HTR-8/SVneo (cell line): ENCODE measurements at places on chromosomes 4 and X.

DNA sequence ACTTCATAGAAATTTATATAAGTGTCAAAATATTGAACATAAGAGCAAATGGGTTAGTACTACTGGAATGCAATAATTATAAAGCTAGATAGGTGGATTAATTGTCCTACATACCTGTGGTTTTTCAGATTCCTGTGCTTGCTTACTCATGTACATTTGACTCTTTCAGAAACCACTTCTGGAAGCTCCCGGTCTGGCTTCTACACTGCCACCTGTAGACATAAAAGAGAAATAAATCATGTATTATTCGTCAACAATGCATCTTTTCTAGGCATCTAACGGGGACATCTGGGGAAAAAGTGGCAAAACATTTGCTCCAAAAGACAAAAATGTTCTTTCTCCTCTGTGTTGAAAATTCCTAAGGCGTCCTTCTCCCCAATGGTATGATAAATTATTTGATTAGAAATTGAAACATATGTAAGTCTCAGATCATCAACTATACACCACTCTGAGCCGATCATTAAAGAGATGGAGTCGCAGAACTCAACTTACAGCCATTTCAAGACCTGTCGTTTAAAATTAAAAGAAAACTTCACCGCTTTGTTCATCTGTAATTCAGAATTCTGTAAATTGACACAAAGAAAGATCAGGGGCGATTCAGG lies 648.7 kb upstream of the DIPK2B start:
- DNase-seq, result no peak

- no peak for DNase-seq
Measured at GRCh38 chr4:42396752-42397634, at the start of gene SHISA3. TSS of gene SHISA3 (plus strand) at chr4:42397488. CDS start at chr4:42398057, 569 bp downstream.

DNA sequence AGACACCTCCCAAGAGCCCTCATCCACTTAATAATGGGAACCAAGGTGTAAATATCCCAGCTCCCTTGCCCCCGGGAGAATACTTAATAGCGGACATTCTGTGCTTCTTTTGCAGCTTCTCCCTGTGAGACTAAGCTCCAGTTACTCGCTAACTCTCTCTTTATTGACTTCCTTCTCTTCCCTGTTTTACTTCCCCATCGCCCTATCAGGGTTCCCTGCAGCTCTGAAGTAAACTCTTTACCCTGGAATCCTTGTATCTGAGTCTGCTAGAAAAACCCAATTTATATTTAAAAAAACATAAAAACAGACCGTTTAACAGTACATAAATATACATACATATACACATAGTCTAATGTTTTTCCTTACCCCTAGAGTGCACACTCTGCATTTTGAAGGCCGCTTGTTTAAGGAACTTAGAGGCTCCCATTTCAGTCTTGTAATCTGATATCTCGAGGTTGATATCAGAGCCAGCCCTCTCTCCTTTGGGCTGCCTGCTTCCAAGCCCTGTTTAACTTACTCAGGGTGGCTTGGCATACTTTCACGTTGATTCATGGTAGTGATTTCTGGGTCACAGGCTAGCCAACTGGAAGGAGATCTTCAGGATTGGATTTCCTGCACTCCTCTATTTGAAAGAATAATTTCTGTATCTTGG lies 177.4 kb upstream of the SCML1 start:
- peak; percentile 59 for DNase-seq

DNA sequence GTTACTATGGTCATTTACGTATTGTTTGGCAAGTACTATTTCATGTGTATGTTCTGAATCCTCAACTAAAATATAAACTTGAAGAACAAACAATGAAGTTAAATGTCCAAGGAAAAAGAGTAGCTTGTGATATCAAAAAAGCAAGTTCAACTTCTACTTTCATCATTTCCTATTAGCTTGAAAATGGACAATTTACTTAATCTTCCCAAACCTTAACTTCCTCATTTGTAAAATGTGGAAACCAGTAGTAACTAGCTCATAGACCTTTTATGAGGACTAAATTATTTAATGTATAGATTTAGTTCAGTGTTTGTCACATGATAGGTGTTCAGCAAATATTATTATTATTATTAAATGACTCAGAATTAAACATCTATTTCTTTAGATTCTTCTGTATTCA lies 276.8 kb upstream of the TET2 start:
- DNase-seq, result no peak

DNA sequence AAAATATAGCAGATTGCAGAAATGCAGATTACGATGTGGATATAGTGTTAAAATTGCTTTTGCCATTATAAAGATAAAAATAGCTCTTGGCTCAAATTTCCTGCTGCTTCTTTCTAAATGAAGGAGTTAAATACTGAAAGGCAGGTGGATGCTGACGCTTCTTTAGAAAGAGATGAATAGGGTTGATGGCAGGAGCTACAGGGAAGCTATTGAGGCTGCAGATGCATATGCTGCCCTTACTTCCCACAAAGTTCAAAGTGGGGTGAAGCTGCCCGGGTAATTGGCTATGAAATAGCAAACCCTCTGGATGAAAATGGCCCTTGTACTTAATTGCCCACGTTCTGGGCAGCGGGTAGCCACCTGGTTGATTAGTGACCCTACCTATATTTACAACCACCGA lies 379.5 kb downstream of the ZIC3 start:
- no peak for DNase-seq
